ENCODE measurements at places on chromosomes 13 and 19.

GRCh38 chr13:44575741-44576350, at the start of gene TSC22D1:
Gene TSC22D1, minus strand, starts transcription at chr13:44576330. Its CDS starts 256 bp downstream, at chr13:44576074.
- peak; percentile 41 for DNase-seq

- peak; percentile 36 for DNase-seq
These were observed 5.5 kb upstream of the KCTD4 start for GRCh38 chr13:45206340-45206739.

- no peak for DNase-seq
These were observed 71.5 kb upstream of the ARHGEF7 start for GRCh38 chr13:111043575-111043982.

- no peak for DNase-seq
These were observed 28.4 kb upstream of the TIMM44 start for GRCh38 chr19:7971553-7972520.

DNA sequence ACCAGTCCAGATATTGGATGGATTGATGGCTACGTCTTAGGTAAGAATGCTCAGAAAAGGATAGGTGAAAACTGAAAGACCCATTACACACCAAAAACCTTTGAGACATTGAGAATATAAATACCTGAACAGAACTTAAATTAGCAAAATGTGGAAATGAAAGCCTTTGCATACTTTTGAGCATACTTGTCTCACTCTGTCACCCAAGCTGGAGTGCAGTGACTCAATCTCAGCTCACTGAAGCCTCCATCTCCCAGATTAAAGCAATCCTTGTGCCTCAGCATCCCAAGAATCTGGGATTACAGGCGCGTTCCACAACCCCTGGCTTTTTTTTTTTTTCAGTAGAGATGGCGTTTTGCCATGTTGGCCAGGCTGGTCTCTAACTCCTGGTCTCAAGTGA, 695.3 kb downstream of the DACH1 start:
- DNase-seq: no peak

- no peak for DNase-seq
These were observed 23.0 kb downstream of the GPC6 start for GRCh38 chr13:93249364-93250306.

DNA sequence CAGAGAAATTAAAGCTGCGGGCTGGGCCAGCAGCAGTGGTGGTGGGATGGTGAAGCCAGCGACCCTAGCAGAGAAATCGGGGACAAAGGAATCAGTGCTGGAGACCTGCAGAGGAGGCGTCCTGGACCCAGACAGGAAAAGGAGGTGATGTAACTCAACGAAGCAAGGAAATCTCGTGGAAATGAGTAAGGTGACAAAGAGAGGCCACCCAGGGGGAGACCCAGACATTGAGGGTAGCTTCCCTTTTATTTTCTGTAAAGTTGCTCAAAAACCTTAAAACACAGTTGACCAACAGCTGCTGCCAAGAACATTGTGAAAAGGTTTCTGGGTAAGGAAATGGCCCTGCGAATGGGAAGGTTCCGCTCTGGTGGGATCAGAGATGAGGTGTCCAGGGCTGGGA, 13.3 kb upstream of the RETN start:
- DNase-seq: peak; percentile 83

GRCh38 chr13:42649141-42649540, 75.2 kb downstream of the TNFSF11 start:
- no peak for DNase-seq

- peak; percentile 37 for DNase-seq
These were observed 655 bp upstream of the S1PR5 start for GRCh38 chr19:10517760-10518443.

GRCh38 chr19:15249528-15249874, 17.3 kb upstream of the EPHX3 start:
- DNase-seq: no peak

GRCh38 chr19:28454083-28454482, 758.9 kb downstream of the UQCRFS1 start:
- DNase-seq: no peak

DNA sequence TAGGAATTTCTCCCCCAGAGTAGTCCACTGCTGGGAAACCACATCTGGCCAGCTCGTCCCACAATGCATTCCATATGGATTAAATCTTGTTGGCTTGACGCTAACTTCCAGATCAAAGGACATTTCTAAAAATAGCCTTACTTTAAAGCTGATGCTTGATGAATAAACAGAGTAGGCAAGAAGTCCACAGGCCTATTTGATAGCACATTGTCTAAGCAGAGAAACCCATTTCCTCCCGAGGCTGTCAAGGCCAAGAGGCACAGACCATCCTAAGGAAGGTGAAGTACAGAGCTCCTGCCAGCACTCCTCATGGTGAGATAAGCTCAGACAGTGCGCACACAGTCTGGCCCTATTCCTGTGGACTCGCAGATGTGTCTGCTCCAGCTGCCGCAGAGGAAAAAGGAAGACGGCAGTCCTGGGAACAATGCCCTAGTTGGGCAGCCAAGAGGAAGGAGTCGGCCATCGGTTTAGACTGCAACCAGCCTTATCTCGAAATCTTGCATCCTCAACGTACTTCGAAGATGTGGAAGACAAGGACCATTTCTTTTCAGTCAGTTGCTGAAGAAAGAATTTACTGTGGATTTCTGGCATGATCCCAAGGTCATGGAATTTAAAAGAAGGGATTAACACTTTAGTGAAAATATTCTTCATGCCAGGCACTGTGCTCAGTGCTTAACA, 156.8 kb downstream of the RGCC start:
- no peak for DNase-seq

GRCh38 chr19:49111218-49111998, 2.8 kb upstream of the LIN7B start:
- peak; percentile 20 for DNase-seq

- no peak for DNase-seq
These were observed 501.3 kb downstream of the EFNB2 start for GRCh38 chr13:106034201-106034600.

GRCh38 chr13:40148101-40148500, 492.6 kb downstream of the COG6 start:
- DNase-seq: peak; percentile 60
